ENCODE measurements at places on chromosomes 16 and 17. TPM values are rescaled to one million over a fixed set of nuclear protein-coding genes. Genes with fewer than 3 reads are reported as not detected.

DNA sequence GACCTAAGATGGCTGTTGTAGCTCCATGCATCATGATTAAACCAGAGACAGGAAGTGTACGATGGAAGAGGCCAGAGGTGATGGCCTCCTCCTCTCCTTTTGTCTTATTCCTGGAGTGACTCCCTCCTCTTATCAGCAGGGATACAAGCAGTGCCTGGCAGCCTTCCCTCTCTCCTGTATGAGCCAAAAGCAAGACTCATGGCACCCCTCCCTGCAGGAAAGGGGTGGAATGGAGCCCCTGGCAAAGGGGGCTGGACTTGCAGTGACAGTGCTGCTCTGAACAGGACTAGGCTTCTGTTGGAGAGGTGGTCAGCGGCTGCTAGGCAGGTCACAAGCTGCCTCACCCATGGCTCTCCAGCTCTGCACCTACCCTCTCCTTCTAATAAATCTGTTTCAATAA is 8.4 kb downstream of the TXNL4B start:
- no peak overlapping the region for H3K4me3 ChIP-seq
- peaks cover 32% of the 10 kb centered on the region for H3K36me3 ChIP-seq
- DNase-seq: no peak
- no peaks in the 10 kb centered on the region for H3K27me3 ChIP-seq
- no peak overlapping the region for H3K27ac ChIP-seq
- H3K4me1 ChIP-seq: no peaks in the 10 kb centered on the region

DNA sequence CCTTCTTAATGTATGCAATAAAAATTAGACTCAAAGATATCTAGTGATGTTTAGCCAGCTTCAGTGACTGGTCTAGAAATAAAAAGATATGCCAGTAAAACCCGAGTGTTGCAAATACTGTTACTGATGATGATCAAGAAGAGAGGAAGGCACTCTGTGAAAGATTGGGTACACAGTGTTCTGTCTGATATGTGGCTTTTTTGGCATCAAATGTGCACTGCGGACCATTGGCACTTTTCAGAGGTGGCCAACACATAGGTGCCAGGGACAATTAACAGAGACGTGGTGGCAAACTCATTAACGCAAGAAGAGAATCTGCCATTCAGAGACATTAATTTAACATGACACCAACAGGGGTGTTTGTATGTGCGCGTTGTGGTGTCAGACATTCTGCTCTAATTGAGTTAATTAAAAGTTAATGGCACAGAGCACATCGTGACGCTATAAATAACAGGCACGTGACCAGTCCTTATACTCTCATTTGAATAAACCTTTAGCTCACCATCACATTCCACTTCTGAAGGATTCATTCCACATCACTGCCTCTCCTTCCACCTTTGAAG is 549.3 kb upstream of the HSBP1 start:
- H3K36me3 ChIP-seq: no peaks in the 10 kb centered on the region
- no peaks in the 10 kb centered on the region for H3K4me1 ChIP-seq
- no peak for DNase-seq
- H3K27me3 ChIP-seq: no peaks in the 10 kb centered on the region

GRCh38 chr16:88760424-88761142 is 24.4 kb downstream of the PIEZO1 start:
- DNase-seq: no peak
- peaks cover 31% of the 10 kb centered on the region for H3K4me1 ChIP-seq
- H3K4me3 ChIP-seq: no peak overlapping the region
- no peaks in the 10 kb centered on the region for H3K27me3 ChIP-seq
- no peak overlapping the region for H3K27ac ChIP-seq

DNA sequence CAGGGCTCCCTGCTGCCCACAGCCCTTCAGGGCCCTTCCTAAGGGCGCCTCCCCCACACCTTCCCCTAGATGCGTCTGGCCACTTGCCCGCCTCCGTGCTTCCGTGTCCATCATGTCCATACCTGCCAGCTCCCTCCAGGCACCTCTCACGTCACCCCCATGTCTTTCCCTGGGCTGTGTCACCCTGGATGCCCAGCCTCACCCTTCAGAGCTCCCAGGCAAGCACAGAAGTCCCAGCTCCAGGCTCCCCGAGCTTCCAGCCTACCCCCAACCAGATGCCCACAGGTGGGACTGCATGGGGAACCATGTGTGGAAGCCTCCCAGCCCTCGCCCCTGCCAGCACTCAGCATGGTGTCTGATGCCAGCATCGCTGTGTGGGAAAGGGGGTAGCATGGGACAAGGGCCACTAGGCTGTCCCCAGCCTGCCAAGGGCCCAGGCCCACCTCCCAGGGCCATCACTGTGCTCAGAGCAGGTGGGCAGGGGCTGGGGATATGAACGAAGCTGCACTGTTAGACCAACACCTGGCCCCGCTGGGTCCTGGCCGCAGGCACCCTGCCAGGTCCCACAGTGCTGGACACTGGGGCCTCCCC is 1.9 kb upstream of the AXIN1 start:
- no peak for DNase-seq
- peaks cover 3% of the 10 kb centered on the region for H3K36me3 ChIP-seq
- no peak overlapping the region for H3K4me3 ChIP-seq
- H3K4me1 ChIP-seq: peaks cover 3% of the 10 kb centered on the region

DNA sequence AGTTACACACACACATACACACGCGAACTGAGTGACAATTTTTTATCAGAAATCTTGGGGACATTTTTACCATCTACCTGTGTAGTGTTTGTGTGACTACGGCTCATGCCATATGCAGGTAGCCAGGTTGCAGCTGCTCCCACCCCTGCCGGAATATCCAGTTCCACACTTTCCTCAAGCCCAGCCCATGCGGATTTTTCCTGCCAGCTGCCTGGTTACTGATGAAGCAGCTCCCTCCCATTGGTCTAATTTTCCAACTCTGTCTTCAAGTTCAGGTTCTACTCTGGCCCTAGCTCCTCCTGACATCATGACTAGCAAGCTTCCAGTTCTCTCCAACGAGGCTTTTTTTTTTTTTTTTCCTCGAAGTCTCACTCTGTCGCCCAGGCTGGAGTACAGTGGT is 4.8 kb downstream of the GSG1L2 start:
- H3K4me1 ChIP-seq: no peaks in the 10 kb centered on the region
- no peaks in the 10 kb centered on the region for H3K36me3 ChIP-seq
- no peak overlapping the region for H3K27ac ChIP-seq
- H3K27me3 ChIP-seq: no peaks in the 10 kb centered on the region

- DNase-seq: no peak
- H3K4me3 ChIP-seq: no peak overlapping the region
- H3K36me3 ChIP-seq: no peaks in the 10 kb centered on the region
Measured at GRCh38 chr16:69794486-69794885, 32.4 kb downstream of the WWP2 start.

GRCh38 chr17:19453296-19453695 is 42.3 kb downstream of the RNF112 start:
- no peak overlapping the region for H3K4me3 ChIP-seq
- H3K36me3 ChIP-seq: no peaks in the 10 kb centered on the region
- no peak overlapping the region for H3K27ac ChIP-seq
- no peak for DNase-seq
- peaks cover 8% of the 10 kb centered on the region for H3K4me1 ChIP-seq

DNA sequence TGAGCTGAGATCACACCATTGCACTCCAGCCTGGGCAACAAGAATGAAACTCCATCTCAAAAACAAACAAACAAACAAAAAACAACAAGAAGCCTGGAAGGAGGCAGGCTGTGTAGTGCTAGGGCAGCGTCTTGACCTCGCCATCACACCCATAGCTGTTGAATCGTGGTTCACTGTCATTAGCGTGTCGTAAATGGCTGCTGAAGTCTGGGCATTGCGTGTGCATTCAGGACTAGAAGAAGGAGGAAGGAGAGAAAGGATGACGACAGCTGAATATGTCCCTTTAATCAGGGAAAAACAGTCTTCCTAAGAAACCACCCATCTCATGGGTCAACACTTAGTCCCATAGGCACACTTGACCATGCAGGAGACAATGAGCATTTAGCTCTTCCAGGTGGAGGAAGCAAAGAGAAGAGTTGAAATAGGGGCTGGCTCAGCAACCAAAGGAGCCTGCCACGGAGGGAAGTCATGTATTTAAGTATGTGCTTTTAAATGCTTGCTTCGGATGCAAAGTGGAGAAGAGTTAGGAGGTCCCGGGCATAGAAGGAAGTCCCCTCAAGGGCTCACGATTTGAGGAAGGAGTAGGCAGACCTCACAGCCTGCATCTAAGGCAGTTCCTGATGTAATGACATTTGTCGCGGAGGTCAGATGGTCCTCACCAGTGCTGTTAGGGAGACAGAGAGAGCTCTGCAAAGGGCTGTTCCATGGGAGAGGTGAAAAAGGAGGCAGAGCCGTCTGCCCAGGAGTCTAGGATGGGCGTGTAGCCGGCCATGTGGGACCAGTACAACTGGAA is 8.8 kb downstream of the PRSS22 start:
- peaks cover 4% of the 10 kb centered on the region for H3K4me1 ChIP-seq
- H3K4me3 ChIP-seq: no peak overlapping the region
- H3K27ac ChIP-seq: no peak overlapping the region
- no peak for DNase-seq

- DNase-seq: no peak
- peak overlapping the region; percentile 31 for H3K27ac ChIP-seq
- no peaks in the 10 kb centered on the region for H3K27me3 ChIP-seq
- no peak overlapping the region for H3K4me3 ChIP-seq
Measured at GRCh38 chr17:15411384-15412198, 55.8 kb downstream of the CDRT4 start.

DNA sequence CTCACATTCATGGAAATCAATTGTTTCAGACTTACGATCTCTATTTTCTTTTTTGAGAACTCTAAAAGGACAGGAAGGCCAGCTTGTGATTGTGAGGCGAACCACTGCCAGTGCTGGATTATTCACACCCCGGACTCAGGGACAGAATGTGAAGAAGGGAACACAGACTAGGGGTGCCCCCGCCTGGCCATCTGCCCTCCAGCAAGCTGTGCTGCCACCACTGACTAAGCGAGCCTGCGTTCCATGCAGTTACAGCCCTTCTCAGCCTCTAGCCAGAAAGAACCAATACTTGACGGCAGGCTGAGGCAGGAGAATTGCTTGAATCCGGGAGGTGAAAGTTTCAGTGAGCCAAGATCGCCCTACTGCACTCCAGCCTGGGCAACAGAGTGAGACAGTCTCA is 2.8 kb downstream of the HAGH start:
- no peaks in the 10 kb centered on the region for H3K27me3 ChIP-seq
- H3K27ac ChIP-seq: no peak overlapping the region
- no peak overlapping the region for H3K4me3 ChIP-seq
- DNase-seq: peak; percentile 59

- peaks cover 36% of the 10 kb centered on the region for H3K36me3 ChIP-seq
- H3K4me1 ChIP-seq: no peaks in the 10 kb centered on the region
- no peak overlapping the region for H3K27ac ChIP-seq
- H3K27me3 ChIP-seq: no peaks in the 10 kb centered on the region
- no peak overlapping the region for H3K4me3 ChIP-seq
Measured at GRCh38 chr16:84462296-84463210, 41.9 kb downstream of the MEAK7 start.

DNA sequence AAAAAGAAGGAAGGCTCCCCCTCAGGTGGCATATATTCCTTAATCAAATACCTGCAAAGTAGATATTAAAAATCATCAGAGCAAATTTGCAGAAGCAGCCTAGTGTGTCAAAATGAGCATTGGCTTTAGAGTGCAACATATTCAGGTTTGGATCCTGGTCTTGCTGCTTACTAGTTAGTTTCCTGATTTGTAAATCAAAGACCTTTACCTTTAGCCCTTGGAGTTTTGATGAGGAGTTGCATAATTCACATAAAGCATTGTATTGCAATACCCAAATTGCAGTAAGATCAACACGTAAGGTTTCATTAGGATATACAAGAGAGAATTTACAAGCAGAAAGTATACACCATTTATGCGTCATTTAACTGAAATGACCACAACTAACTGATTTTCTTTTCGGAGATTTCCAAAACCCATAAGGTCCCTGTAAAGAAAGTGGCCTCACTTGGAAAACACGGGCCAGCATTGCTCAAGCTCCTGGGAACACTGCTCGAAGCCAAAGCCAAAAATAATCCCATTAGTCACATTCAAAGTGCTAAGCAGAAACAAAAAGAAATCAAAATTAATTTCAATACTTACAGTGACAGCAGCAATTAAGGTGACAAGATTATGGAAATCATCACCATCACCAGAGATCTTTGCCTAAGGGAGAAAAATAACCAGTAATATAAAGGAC is 415.9 kb upstream of the ERCC4 start:
- no peaks in the 10 kb centered on the region for H3K4me1 ChIP-seq
- no peak overlapping the region for H3K27ac ChIP-seq
- H3K36me3 ChIP-seq: no peaks in the 10 kb centered on the region
- DNase-seq: no peak
- H3K4me3 ChIP-seq: no peak overlapping the region
- H3K27me3 ChIP-seq: no peaks in the 10 kb centered on the region

DNA sequence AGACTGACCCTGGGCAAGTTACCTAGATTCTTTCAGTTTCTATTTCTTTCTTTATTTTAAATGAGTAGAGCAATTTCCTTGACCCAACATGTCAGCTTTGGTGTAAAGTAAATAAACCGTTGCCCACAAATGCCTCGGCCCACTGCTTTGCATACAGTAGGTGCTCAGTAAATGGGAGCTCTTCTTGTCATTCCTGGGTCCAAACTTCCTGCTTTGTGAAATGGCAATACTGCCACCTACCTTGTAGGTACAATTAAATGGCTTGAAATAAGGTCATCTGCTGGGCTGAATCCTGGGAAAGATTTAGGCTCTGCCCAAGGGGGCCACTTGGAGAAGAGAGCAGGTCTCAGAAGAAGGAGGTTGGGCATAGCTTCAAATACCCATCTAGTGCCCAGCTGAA is 253.0 kb downstream of the HS3ST3B1 start:
- H3K27me3 ChIP-seq: peaks cover 1% of the 10 kb centered on the region
- no peak for DNase-seq
- no peaks in the 10 kb centered on the region for H3K4me1 ChIP-seq
- no peaks in the 10 kb centered on the region for H3K36me3 ChIP-seq
- H3K4me3 ChIP-seq: no peak overlapping the region

DNA sequence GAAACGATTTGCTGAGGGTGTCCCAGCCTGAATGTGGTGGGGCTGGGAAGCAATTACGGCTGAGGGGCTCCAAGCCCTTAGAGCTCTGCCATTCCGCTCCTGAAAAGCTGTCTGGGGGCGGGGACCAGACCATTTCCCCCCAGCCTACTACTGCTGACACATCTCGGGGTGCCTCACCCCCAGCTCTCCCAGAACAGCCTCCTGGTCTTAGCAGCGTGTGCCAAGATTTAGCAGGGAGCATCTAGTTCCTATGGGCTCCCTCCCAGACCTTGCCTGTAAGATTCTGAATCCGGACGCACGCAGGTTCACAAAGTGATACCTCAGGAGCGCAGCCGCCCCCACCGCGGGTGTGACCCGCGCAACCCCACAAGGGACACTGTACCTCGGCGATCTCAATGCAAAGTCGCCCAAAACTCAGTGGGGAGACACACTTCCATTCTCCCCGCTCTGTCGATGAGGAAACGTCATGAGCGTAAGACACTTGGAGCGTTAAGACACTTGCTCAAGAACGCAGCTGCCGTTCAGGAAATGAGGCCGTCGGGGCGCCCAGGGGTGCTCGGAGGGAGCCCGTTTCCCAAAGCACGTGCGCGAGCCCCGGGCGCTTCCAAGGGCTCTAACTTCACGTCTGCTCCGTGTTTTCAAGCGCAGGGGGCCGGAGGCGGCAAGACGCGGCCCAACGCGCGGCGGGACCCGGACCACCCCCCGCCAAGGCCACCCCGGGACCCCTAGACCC is 629 bp downstream of the GEMIN4 start:
- H3K4me1 ChIP-seq: peaks cover 10% of the 10 kb centered on the region
- peak overlapping the region; percentile 56 for H3K27ac ChIP-seq
- H3K27me3 ChIP-seq: no peaks in the 10 kb centered on the region
- DNase-seq: peak; percentile 45

GRCh38 chr16:78817200-78817739 is 717.8 kb downstream of the WWOX start:
- no peaks in the 10 kb centered on the region for H3K4me1 ChIP-seq
- DNase-seq: no peak
- no peaks in the 10 kb centered on the region for H3K36me3 ChIP-seq

The SLC35G6 gene
- not detected for total RNA-seq

The KRTAP4-3 gene
- total RNA-seq: not detected

The SLC4A1 gene
- total RNA-seq: not detected

The MLKL gene
- total RNA-seq: 4.5 TPM

The SERPINF2 gene
- not detected for total RNA-seq

The HBZ gene
- total RNA-seq: not detected
